Fibroblast of skin of left quadriceps (primary cell): ENCODE measurements at places on chromosomes 5 and 9.

GRCh38 chr5:61327760-61328753 lies 4.0 kb upstream of the ZSWIM6 start:
- peak; percentile 65 for DNase-seq

- DNase-seq, result peak; percentile 80
Observed at GRCh38 chr5:159786901-159787691, 129.2 kb upstream of the ADRA1B start.

DNA sequence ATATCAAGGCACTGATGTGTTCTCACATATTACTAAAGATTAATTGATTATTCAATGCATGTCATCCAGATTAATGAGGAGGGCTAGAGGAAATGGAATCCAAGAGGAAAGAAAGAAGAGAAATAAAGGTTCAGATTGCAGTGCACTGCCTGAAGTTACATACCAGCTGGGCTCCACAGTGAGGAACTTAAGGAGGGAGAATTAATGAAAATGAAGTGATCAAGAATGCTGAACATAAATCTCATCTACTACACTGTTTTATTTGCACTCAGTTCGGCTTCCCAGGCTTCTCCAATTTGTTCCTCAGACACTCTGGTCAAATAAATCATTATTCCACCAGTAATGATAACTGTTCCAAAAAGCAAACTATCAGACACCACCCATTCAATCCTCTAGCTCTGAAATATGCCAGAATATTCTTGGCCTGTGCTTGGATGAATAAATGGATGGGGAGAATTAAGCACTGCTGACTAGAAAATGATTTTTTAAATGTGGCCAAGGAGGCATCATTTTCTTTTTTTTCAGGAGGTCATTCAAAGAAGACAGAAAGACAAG lies 88.6 kb upstream of the FBN2 start:
- no peak for DNase-seq

DNA sequence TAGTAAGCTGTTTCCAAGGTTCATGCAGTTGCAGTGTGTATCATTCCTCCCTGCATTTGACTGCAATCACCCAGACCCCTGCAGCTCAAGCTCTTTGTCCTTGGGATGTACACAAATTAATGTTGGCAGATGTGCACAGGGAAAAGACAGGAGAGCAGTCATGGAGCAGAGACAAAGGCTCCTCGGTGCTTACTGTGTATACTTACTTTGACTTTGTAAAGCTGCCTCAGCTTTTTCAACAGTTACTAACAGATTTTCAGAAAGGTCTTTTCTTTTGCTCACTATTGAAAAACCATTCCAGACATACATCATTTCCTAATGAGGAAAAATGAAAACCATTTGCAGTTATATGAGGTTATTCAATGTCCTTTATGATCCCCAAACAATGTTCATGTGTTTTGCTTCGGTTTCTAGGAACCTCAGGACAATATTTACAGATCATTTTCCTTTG lies 124.9 kb downstream of the TTC39B start:
- DNase-seq, result no peak

GRCh38 chr9:113943112-113944009 lies 67.3 kb downstream of the ZNF618 start:
- DNase-seq, result no peak

- no peak for DNase-seq
Observed at GRCh38 chr5:172434251-172434650, 20.1 kb downstream of the SH3PXD2B start.
